ENCODE measurements at places on chromosomes 7 and 10.

GRCh38 chr7:35571611-35572240 is 123.2 kb downstream of the HERPUD2 start:
- no peak for DNase-seq

DNA sequence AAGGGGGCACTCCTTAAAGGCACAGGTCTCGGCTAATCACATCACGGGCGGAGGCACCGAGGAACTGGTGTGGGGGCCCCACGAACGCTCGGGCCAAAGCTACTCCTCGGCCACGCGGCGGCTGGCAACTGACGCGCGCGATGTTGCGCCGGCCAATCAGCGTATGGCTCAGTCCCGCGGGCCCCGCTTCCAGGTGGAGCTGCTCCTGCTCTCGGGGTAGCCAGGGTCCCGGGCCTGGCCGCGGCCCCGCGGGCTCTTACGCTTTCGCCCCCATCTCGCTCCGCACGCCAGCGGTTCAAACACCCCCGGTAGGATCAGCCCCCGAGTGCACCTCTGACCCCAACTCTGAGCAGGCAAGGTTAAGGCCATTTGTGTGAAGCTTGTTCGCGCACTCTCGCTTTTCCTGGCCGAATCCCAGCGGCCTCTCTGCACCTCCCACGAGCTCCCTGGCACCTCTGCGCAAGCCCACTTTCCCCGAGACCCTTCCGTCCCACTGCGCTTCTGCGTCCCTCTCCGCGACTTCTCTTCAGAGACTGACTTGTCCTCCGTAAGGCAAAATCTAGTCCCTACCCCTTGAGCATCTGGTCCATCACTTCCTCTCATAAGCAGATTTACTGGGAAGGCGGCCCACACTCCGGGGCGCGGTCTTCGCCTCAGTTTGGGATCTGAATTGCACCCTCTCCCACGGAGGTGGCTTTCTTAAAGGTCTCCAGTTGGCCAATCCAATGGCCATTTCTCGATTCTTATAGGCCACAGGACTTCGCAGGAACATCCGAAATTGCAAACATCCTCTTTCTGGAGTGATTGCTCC is 200.9 kb upstream of the TBX20 start:
- no peak for DNase-seq

DNA sequence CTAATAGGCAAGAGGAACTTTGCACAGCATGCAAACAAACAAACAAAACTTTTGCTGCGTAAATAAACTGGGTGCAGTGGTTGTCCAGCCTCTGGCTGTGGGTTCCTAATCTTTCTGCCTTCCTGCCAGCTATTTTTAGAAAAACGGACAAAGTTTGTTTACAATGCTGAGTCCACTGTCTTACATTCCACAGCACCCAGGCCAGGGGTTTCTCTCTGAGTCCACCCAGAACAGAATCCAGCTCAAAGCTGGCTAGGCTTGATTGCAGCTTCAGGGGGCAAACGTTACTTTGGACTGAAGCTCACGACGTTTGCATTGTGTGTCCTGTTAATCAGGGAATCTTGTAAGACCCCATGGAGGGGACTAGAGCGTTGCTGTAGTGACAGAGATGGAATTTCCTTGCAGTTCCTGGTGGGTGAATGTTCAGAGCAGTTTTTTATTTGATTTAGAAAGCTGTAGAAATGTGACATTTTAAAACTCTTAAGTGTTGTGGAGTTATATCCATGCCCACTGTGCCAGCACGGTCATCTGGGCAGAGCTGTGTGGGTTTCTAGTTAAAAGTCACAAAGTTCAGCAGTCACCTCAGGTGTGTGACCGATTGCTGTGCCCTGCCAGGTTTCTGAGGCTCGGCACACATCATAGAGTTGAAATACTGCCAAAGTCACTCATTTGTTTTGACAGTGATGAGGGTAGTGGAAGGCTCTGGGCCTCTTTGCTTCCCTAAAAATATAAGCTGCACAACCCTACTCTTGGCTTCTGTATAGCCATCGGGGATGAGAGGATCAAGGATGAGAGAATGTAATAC is 247.0 kb downstream of the STK31 start:
- DNase-seq: no peak

GRCh38 chr7:42161719-42162118 is 75.3 kb downstream of the GLI3 start:
- no peak for DNase-seq

DNA sequence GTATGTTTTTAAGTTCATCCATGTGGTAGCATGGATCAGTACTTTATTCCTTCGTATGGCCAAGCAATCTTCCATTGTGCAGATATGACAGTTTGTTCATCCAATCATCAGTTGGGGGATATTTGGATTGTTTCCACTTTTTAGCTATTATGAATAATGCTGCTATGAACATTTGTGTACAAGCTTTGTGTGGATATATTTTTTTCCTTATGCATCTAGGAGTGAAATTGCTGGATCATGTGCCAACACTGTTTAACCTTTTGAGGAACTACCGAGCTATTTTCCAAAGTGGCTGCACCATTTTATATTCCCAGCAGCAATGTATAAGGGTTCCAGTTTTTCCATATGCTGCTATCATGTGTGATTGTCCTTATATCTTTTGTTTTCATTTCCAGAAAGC is 140.1 kb downstream of the HIBADH start:
- DNase-seq: no peak

GRCh38 chr10:3167611-3168330 is 4.8 kb downstream of the PITRM1 start:
- no peak for DNase-seq

GRCh38 chr10:132265890-132266496 is 41.8 kb downstream of the STK32C start:
- DNase-seq: peak; percentile 87

DNA sequence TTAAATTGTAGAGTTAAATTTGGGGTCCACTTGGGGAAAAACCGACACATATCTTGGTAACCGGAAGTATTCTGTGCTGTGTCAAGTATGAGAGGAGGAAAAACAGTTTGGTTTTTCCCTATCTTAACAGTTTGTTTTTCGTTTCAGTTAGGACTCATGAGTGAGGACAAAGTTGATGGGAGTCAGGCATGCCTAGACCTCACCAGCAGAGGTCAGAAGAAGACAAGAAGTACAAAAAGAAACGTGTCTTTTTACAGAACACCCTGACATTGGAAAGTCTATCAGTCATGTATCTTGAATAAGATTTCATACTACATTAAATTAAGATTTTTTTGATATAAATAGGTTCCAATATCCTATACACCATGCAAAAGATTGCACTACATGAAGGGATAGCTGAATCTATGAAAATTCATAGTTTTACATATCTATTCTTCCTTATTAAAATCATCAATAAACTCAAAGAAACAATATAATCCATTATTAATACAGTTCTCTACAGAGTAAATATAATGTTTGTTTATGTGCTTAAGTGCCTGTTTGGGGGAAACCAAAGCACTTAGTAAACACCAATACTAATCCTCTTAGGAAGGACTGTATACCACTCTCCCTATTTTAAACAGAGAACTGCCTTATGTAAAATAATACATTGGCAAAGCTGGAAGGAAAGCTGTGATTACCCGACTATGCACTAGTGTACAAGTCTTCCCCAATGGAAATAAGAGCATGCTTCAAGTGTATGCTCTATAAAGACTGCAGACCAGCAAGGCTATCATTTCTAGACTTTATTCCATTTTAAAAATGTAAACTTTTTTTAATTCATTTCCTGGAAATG is 95.6 kb downstream of the USP6NL start:
- DNase-seq: peak; percentile 34

- DNase-seq: no peak
Measured at GRCh38 chr7:80826520-80827238, 92.2 kb downstream of the SEMA3C start.

DNA sequence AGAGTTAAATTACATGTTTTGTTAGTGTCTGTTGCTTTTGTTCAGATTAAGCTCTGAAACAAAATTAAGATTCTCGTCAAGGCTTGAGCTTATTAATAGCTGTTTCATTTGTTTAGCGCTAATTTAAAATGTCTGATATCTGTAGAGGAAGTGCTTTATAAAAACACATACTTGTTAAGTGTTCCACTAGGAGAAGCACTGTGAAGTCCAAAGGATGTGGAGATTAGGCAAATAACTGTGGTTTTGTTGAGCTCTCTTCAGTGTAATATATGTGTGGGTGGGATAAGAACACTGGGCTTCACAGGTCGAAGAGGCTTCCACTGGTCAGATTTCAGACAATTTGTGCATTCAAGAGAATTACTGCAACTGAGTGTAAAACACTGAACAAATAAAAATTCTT is 242.0 kb downstream of the AUTS2 start:
- no peak for DNase-seq

GRCh38 chr7:130703851-130704250 is 17.5 kb upstream of the TSGA13 start:
- no peak for DNase-seq

DNA sequence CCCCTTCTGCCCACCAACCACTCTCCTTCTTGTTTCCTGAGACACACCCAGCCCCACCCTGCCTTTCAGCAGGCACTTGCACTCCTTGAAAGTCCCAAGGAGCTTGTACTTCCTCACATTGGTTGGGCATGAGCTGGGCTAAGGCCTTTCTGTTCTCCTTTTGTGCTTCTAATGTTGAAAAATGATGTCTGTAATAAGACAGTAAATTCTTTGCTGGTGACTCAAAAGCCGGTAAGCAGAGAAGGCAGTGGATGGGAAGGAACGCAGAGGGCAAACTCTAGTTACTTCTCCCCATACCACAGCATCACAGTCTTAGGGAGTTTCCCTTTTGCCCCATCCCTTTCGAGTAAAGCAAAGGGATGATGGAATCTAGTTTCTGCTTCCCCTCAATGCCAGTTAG is 185.6 kb downstream of the PLXNA4 start:
- no peak for DNase-seq

All from NCI-H1417 (cell line).